ENCODE measurements at places on chromosomes 4 and X.

GRCh38 chr4:1152290-1152689, 20.1 kb downstream of the SPON2 start:
- no peak for DNase-seq

- DNase-seq = no peak
These were observed 1509.4 kb downstream of the TECRL start for GRCh38 chr4:62899646-62900364.

GRCh38 chr4:123673971-123674370, 277.4 kb downstream of the SPRY1 start:
- DNase-seq = no peak

DNA sequence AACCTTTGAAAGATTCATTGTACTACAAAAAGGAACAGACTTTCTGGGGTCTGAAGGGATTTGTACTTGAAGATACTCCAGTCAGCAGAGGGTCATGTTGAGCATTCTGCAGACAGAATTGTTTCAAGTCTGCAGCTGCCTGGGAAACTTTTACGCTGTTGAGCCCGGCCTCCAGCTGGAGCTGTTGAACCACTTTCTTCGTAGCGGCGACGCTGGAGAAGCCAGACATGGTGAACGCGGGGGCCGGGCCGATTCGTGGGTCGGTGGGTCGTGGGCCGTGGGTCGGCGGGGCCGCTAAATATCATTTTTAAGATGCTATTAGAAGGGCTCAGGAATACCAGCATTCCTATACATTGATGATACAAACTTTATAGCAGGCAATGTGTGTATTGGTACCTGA, 12.0 kb upstream of the RTL9 start:
- DNase-seq = no peak

- peak; percentile 28 for DNase-seq
These were observed 91.0 kb upstream of the PPP1R2C start for GRCh38 chrX:42869011-42869410.

GRCh38 chrX:14948691-14949090, 75.5 kb downstream of the MOSPD2 start:
- DNase-seq = no peak

- DNase-seq = peak; percentile 67
These were observed 104.9 kb upstream of the PSAPL1 start for GRCh38 chr4:7539659-7540058.

DNA sequence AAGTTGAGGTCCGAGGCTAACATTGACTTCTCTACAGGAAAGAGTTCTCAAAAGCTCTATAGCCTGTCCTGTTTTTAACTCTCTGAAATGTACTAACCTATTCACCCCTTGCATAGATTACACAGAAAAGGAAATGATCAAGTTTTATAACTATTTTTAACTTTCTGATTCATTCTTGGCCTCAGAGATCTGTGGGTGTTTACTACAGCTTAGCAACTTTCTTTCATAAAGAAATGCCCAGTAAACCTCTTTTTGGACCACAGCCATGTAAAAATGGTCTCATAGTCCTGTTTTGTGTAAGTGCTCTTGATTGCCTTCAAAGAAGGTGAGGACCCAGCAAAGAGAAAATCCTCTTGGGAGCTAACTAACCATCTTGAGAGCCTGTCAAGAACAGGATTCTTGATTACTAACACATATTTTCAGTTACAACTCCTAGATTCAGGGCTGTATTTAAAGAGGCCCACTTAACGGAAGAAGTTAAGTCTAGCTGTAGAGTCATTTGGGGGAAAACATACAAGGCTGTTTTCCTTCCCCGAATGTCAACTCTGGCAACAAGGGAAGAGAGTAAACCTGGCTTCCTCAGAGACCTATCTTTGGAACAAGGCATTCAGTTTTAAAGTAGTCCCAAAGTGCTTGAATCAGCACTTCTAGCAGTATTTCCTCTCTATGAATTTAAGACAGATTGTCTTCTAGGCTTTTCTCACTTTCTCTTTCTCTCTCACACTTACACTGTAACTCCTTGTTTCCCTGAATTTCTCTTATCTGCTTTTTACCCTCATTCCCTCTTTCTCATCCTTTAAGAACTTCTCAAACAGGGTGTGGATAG, 78.2 kb downstream of the IL21 start:
- no peak for DNase-seq

- DNase-seq = no peak
These were observed 62.0 kb upstream of the GPRIN3 start for GRCh38 chr4:89369581-89369980.

- DNase-seq = no peak
These were observed 37.6 kb downstream of the MAGED4B start for GRCh38 chrX:52031371-52031770.

DNA sequence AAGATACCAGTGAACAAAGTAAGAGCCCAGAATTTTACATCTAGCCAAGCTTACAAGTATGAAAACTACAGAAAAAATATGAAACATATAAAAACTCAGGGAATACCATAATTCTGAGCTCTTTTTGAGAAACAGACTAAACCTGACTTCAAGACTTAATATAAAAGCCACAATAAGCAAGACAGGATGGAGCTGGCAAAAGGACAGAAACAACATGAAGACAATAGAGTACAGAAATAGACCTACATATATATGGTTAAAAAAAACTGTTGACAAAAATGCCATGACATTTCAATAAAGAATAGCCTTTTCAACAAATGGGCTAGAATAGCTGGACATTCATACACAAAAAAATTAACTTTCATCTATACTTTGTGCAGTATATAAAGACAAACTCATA, 49.4 kb downstream of the UBA6 start:
- no peak for DNase-seq

GRCh38 chr4:42148425-42148824, 4.0 kb downstream of the BEND4 start:
- no peak for DNase-seq

DNA sequence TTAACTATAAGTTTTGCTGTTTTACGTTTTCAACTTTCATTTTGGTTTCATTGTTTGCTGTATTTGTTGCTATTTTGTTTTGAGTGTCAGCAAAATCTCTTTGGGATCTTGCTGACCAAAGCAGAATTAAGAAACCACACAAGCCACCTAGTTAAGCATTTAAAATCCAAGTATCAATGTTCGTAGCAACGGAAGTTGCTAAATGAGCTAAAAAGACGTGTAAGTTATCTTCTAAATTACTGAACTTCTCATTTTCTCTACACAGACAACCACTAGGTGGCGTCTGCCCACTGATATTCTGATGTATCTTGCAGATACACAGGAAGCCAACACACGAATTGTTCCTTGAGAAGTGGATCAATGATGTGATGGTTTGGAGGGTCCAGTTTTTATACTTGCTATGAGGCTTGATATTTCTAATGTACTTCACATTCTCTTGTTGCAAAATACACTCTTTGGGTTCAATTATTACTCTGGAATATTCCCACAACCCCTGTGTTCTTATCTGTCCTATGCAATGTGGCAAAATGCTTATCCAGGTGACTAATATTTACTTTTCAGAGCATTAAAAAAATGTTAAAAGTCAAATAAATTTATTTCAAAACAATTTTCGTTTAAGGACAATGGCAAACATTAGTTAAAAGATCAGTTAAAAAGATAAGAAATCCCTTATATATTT, 250.5 kb downstream of the TECRL start:
- DNase-seq = peak; percentile 79

GRCh38 chrX:29241809-29242208, 654.6 kb downstream of the IL1RAPL1 start:
- no peak for DNase-seq

- DNase-seq = no peak
These were observed at the start of gene ZNF732 for GRCh38 chr4:304969-305680. TSS of gene ZNF732 (minus strand) at chr4:305474. CDS start at chr4:305310, 164 bp downstream.

GRCh38 chr4:110361921-110362320, 114.0 kb upstream of the ENPEP start:
- peak; percentile 88 for DNase-seq

DNA sequence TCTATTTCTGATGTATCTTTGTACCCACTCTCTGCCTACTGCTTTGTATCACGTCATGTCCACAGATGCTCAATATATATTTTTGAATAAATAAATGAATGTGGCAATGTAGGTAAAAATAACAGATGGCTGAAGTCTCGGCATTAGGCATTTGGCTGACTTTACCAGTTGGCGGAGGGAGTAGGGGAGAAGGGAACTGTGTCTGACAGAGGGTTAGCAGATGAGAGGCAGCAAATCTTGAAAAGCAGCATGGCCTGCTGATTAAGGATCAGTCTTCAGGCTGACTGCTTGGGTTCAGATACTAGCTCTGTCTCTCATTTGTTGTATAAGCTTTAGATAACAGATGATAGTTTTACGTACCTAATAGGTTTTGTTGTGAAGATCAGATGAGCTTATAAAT, 31.9 kb upstream of the RASGEF1B start:
- no peak for DNase-seq

- DNase-seq = no peak
These were observed 202.0 kb downstream of the NR3C2 start for GRCh38 chr4:148240241-148240640.

- peak; percentile 5 for DNase-seq
These were observed 12.8 kb downstream of the ZFP42 start for GRCh38 chr4:188008377-188008776.

- no peak for DNase-seq
These were observed 22.1 kb downstream of the LUZP4 start for GRCh38 chrX:115311601-115312001.

DNA sequence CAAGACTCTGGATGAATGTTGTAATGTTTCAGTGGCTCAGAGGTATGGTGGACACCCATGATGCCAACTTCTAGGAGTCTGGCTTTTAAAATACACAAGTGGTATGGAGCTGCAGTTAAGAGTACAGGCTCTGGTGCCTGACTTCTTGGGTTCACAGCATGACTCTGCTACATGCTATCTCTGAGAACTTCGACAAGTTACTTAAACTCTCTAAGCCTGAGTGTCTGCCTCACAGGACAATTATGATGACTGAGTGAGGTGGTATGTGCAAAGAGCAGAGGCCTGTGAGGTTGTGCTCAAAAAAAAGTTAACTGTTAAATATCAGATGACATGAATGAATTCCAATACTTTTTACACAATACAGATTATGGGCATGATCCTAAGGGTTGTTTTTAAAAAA, 90.9 kb upstream of the SRD5A3 start:
- no peak for DNase-seq

- no peak for DNase-seq
These were observed 192.6 kb downstream of the FRMPD4 start for GRCh38 chrX:12330841-12331240.

GRCh38 chr4:42396752-42397634, at the start of gene SHISA3:
TSS of gene SHISA3 (plus strand) at chr4:42397488. CDS start at chr4:42398057, 569 bp downstream.
- DNase-seq = peak; percentile 69

GRCh38 chr4:87410679-87411078, 11.7 kb upstream of the NUDT9 start:
- DNase-seq = no peak

- no peak for DNase-seq
These were observed 204.9 kb downstream of the MAD2L1 start for GRCh38 chr4:119861731-119862130.

- DNase-seq = no peak
These were observed 16.0 kb downstream of the MCF2 start for GRCh38 chrX:139691843-139692505.

- DNase-seq = no peak
These were observed 984 bp upstream of the STATH start for GRCh38 chr4:69994782-69995181.

DNA sequence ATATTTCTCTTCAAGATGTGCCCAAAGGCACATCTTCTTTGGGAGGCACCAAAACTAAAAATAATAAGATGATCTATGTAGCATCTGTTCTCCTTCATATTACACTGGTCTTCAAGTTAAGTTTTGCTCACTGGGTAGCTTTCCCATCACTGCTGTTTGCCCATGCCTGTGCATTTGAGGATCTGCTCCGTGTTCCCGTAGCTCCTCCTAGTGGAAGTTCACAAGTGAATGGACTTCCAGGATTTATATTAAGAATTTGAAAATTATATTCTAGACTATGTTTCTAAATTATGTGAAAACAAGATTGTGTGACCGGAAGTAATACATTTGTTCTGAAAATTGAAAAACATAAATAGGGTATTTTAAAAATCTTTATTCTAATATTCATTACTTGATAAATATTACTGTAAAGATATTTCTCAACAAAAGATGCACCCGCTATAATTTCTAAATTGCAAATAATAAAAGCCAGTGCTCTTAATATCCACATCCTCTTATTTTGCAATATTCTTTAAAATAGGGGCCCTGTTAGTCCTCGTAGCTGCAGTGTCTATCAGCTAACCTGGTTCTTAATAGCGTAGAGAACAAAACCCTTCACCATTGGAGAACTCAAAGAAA, 147.7 kb downstream of the RBM46 start:
- peak; percentile 15 for DNase-seq

DNA sequence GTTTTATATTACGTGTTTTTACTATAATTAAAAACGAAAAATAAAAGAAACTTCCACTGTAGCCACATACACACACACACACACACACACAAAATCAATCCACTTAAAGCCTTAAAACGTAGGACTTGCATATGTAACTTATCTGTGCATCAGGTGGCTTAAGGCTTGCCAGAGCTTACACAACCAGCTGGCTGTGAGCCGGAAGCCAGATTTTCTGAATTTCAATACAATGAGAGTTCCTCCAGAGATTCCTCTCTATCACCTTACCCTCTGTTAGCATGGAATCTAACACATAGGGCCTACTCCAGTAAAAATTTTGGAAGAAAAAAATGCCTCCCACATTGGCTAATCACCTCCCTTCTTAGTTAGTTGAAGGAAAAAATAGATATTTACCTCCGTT, 27.9 kb upstream of the SLITRK4 start:
- no peak for DNase-seq

DNA sequence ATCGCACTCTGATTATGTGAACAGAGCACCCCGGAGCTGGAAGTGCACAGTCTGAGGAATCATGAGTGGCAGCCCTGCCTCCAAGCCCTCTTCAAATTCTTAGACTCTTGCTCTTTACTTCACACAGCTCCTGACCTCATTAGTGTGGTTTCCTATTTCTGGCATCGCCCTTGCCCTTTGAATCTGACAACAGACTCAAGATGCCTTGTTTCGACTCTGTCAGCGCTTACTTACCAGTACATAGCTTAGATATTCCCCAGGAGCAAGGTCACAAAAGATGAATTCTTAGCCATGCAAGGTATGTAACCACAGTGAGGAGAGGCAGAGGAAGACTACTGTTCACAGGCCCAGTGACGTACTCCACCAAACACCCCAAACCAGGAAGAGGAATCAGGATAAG, 167.2 kb downstream of the KDR start:
- no peak for DNase-seq

- no peak for DNase-seq
These were observed 4.7 kb downstream of the TIMM17B start for GRCh38 chrX:48892896-48893295.

DNA sequence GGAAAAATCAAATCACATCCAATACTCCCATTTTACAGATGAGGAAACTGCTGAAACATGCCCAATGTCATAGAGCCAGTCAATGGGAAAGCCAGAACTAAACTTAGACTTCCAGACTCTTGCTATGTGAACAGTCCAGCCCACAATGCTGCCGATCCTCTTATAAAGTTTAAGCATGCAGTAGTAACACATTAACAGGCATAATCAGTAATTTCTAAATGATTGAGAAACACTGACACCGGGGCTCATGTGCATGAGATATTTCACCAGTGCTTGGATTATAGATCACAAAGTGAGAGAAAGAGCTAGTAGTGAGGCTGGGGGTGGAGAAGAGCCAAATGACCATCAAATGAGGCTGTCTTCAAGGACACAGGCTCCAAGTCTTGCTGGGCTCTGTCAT, 2.5 kb downstream of the BDH2 start:
- DNase-seq = no peak

- DNase-seq = no peak
These were observed 165.6 kb downstream of the C4orf33 start for GRCh38 chr4:129261584-129261983.

GRCh38 chr4:108483650-108484049, 136.7 kb upstream of the RPL34 start:
- no peak for DNase-seq
